ENCODE measurements at places on chromosomes 7 and 10. TPM values are rescaled to one million over a fixed set of nuclear protein-coding genes. Genes with fewer than 3 reads are reported as not detected.

TACR2 gene
- not detected for polyA plus RNA-seq

SUV39H2 gene
- polyA plus RNA-seq = 3.9 TPM

HIF1AN gene
- 30.1 TPM for polyA plus RNA-seq

LRRC18 gene
- 0.92 TPM for polyA plus RNA-seq

TBL2 gene
- 21.3 TPM for polyA plus RNA-seq

PDE6C gene
- not detected for polyA plus RNA-seq

LIPF gene
- not detected for polyA plus RNA-seq

CPA5 gene
- polyA plus RNA-seq = not detected

MSMB gene
- not detected for polyA plus RNA-seq

PNLIPRP2 gene
- polyA plus RNA-seq = not detected

ANKRD1 gene
- not detected for polyA plus RNA-seq

CCDC126 gene
- 11.8 TPM for polyA plus RNA-seq

IFIT1B gene
- not detected for polyA plus RNA-seq

CNPY1 gene
- not detected for polyA plus RNA-seq

RBP3 gene
- polyA plus RNA-seq = not detected

SUFU gene
- polyA plus RNA-seq = 4.1 TPM

SMARCD3 gene
- polyA plus RNA-seq = 0.62 TPM

CUBN gene
- 0.25 TPM for polyA plus RNA-seq

ASB4 gene
- polyA plus RNA-seq = not detected

LDB3 gene
- not detected for polyA plus RNA-seq

GBX1 gene
- polyA plus RNA-seq = not detected

TAS2R41 gene
- not detected for polyA plus RNA-seq

GPRIN2 gene
- polyA plus RNA-seq = not detected

NKX1-2 gene
- not detected for polyA plus RNA-seq

KNDC1 gene
- polyA plus RNA-seq = 0.04 TPM

APBB1IP gene
- 40.1 TPM for polyA plus RNA-seq

UBE2H gene
- 58.3 TPM for polyA plus RNA-seq

GPR15LG gene
- polyA plus RNA-seq = not detected

FOXI2 gene
- not detected for polyA plus RNA-seq

Data from naive B cell (primary cell).